ENCODE measurements at places on chromosomes 13 and 19. TPM values are rescaled to one million over a fixed set of nuclear protein-coding genes. Genes with fewer than 3 reads are reported as not detected.

Gene CCDC8
- total RNA-seq, result 43.4 TPM

Gene KLK12
- total RNA-seq, result not detected

Gene PRR22
- 0.38 TPM for total RNA-seq

Gene ZNF844
- 52.0 TPM for total RNA-seq

Gene NHLRC3
- total RNA-seq, result 49.6 TPM

Gene ZFP82
- total RNA-seq, result 32.9 TPM

Gene ZNF329
- total RNA-seq, result 30.3 TPM

Gene SLC7A10
- 1.6 TPM for total RNA-seq

Gene STRN4
- total RNA-seq, result 71.9 TPM

Gene GSX1
- total RNA-seq, result not detected

Gene ZNF836
- total RNA-seq, result 34.6 TPM

Gene CYP4F3
- 0.71 TPM for total RNA-seq

Gene ZNF709
- 20.2 TPM for total RNA-seq

Gene CBY2
- not detected for total RNA-seq

Gene C2CD4C
- total RNA-seq, result 3.8 TPM

Gene TNFSF9
- 0.44 TPM for total RNA-seq

Gene GFY
- total RNA-seq, result not detected

Gene CPB2
- total RNA-seq, result not detected

Gene ZNF20
- total RNA-seq, result 15.7 TPM

Gene C1QTNF9
- total RNA-seq, result 0.38 TPM

Gene DGKH
- total RNA-seq, result 19.7 TPM

Gene SIGLEC12
- not detected for total RNA-seq

Gene LRRC63
- total RNA-seq, result 0.60 TPM

Gene ATP4A
- not detected for total RNA-seq

Gene RB1
- 56.1 TPM for total RNA-seq

Gene S1PR5
- 1.4 TPM for total RNA-seq

Gene PCDH8
- 14.4 TPM for total RNA-seq

Gene CSNK1A1L
- total RNA-seq, result not detected

Gene ZNF99
- 1.3 TPM for total RNA-seq

Gene TUBB4A
- 51.8 TPM for total RNA-seq

Gene NOVA2
- total RNA-seq, result 10.1 TPM

Gene KRTDAP
- not detected for total RNA-seq

Gene PLD3
- total RNA-seq, result 371 TPM

Gene SCN1B
- 14.0 TPM for total RNA-seq

Gene EDNRB
- total RNA-seq, result 42.9 TPM

Gene ZNF175
- total RNA-seq, result 15.7 TPM

Gene IGFL3
- not detected for total RNA-seq

Gene IGFL4
- total RNA-seq, result 0.77 TPM

Gene MBD3L2
- total RNA-seq, result not detected

Gene ZNF460
- 164 TPM for total RNA-seq

Gene LYPD4
- total RNA-seq, result not detected
